ENCODE measurements at places on chromosomes 2 and 18. TPM values are rescaled to one million over a fixed set of nuclear protein-coding genes. Genes with fewer than 3 reads are reported as not detected.

Gene SERPINB10
- total RNA-seq, result not detected

Gene MARCHF4
- total RNA-seq, result 0.89 TPM

Gene MYO1B
- 42.4 TPM for total RNA-seq

Gene ANKRD29
- total RNA-seq, result 0.81 TPM

Gene FAM161A
- 0.63 TPM for total RNA-seq

Gene RGPD4
- not detected for total RNA-seq

Gene TMEM178A
- total RNA-seq, result 4.4 TPM

Gene BMP10
- total RNA-seq, result not detected

Gene PPIG
- 11.6 TPM for total RNA-seq

Gene RGPD5
- 3.8 TPM for total RNA-seq

Gene KLHL14
- 3.3 TPM for total RNA-seq

Gene ROCK2
- total RNA-seq, result 11.7 TPM

Gene CTDP1
- total RNA-seq, result 20.0 TPM

Gene ACTG2
- total RNA-seq, result 8.6 TPM

Gene SLC16A14
- total RNA-seq, result 1.6 TPM

Gene ARHGEF33
- under 0.01 TPM for total RNA-seq

Gene SP3
- total RNA-seq, result 97.1 TPM

Gene LIMS3
- total RNA-seq, result 0.81 TPM

Gene ARHGAP28
- 8.9 TPM for total RNA-seq

Gene EGR4
- total RNA-seq, result not detected

Gene ARHGAP15
- total RNA-seq, result not detected

Gene PRSS56
- not detected for total RNA-seq

Gene C18orf54
- 3.2 TPM for total RNA-seq

Gene DHX57
- 12.7 TPM for total RNA-seq

Gene LYPD6B
- total RNA-seq, result 1.5 TPM

Gene GPR35
- 0.33 TPM for total RNA-seq

Gene ZCCHC2
- 6.0 TPM for total RNA-seq

Gene WDFY1
- 49.3 TPM for total RNA-seq

Gene CYBRD1
- total RNA-seq, result 46.8 TPM

Gene MYOM1
- total RNA-seq, result 0.13 TPM

Gene SERPINB4
- total RNA-seq, result not detected

Gene WNT6
- not detected for total RNA-seq

Gene RFX8
- total RNA-seq, result 0.25 TPM

Gene IWS1
- total RNA-seq, result 28.8 TPM

Gene GATA6
- 20.7 TPM for total RNA-seq

Gene ITM2C
- 230 TPM for total RNA-seq

Gene ALPP
- not detected for total RNA-seq

Gene MLPH
- total RNA-seq, result 114 TPM
